NCI-H526 (cell line): ENCODE measurements at places on chromosomes 16 and 17.

DNA sequence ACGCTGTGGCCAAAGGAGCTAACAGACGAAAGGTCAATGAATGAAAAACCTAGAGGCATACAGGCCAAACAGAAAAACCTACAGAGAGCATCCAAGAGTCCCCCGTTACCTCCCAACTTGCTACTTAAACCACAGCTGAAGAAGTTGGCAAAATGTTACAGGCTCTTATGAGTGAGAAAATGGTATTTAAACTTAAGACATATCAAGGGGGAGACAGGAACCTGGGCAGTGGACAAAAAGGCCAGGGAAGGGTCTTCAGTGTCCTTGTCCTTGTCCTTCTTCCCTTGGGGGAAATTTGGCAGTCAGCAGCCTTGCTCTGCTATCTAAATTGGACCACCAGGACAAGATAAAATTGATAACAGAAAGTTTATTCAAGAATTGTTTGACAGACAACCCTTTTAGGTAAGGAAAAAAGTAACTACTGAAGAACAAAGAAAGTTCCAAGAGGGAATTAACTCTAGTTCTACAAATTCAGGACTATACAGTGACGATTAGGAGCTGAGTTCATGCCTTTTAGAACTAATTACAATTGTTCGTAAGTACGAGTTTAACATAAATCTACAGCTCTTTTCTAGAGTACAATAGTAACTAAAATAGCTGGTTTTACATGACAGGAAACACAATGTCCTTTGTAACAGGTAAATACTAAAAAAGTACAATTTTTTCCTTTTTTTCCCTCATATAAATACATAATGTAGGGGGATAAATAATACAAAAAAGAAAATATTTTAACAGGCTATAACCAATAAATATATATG, 3.8 kb upstream of the HOXB2 start:
- no peak for DNase-seq

DNA sequence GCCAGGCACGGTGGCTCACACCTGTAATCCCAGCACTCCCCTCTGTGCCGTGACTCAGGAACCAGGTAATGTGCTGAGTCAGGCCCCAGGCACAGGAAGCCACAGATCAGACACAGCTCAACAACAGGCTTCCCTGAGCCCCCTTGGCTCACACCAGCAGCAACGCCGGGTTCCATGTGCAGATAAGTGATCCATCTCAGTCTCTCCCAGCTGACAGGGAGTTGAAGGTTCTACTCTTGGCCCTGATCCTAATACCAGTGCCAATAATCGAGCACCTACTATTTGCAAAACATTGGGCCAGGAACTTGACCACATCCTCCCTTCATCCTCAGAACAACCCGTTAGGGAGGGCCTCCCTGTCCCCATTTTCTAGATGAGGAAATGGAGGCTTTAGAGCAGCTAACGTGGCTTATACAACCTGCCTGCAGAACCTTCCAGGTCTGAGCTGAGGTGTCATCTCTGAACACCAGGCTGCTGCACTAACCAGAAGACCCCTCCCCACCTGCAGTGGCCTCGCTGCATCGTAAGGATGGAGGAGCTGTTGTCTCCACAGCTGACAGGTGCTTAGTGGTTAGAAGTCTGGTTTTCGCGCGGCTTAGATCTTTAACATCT, 64.8 kb upstream of the AMZ2 start:
- no peak for DNase-seq

GRCh38 chr16:66082424-66082823, 284.1 kb upstream of the CDH5 start:
- no peak for DNase-seq

DNA sequence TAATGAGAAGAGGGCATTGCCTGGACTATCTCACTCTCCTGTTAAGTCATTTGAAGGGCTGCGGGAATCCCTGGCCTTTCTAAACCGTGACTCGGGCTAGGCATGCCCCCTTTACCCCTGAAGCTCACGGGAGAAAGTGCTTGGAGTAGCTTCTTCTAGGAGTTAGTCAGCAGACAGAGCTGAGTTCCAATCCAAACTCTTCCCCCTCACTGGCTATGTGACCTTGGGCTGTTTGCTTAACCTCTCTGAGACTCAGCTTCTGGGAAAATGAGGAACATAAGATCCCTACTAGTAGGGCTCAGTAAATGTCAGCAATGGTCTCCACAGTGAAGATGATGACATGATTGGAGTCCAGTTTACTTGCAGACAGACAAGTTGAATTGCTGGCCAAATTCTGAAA, 5.7 kb upstream of the B9D1 start:
- DNase-seq = no peak

DNA sequence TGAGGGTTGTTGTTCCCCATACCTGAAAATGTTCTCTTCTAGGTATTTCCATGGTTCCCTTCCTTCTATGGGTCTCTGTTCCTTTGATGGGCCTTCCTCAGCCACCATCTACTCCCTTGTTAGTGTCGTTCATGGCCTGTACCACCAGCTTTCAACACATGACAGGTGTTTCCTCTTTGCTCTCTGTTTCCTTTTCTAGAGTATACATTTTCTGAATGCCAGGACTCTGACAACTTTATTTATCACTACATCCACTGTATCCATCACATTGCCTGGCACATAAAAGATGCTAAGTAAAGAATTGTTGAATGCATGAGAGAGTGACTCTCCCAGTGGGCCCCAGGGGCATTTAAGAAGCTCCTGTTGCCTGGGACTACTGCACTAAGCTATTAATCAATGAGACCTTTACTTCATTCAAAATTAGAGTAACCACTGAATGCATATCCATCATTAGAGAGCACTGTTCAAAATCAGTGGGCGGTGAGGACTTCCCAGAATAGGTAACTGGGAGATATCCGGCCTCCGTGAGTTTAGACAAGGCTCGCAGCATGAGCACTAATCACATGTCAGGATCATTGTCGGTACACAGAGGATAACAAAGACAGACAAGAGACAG, 255.0 kb downstream of the CBLN1 start:
- no peak for DNase-seq

- DNase-seq = no peak
These were observed 39.4 kb downstream of the WSCD1 start for GRCh38 chr17:6109536-6109935.

GRCh38 chr17:27951872-27952271, 58.7 kb upstream of the LYRM9 start:
- no peak for DNase-seq

DNA sequence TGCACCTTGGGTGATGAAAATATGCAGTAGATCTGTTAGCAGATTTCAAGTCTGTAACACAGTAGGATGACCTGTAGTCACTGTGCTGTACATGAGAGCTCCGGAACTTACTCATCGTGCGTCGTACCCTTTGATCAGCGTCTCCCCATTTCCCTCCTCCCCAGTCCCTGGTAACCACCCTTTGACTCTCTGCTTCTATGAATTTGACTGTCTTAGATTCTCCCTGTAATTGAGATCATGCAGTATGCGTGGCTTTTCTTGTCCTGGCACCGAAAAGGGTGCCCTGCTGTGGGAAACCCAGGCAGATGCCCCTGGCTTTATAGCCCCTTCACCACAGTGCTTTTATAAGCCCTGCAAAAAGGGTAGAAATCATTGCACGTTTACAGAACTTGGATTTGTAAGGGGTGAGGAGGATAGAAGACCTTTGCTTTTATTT, 20.5 kb downstream of the CLEC16A start:
- DNase-seq = no peak

DNA sequence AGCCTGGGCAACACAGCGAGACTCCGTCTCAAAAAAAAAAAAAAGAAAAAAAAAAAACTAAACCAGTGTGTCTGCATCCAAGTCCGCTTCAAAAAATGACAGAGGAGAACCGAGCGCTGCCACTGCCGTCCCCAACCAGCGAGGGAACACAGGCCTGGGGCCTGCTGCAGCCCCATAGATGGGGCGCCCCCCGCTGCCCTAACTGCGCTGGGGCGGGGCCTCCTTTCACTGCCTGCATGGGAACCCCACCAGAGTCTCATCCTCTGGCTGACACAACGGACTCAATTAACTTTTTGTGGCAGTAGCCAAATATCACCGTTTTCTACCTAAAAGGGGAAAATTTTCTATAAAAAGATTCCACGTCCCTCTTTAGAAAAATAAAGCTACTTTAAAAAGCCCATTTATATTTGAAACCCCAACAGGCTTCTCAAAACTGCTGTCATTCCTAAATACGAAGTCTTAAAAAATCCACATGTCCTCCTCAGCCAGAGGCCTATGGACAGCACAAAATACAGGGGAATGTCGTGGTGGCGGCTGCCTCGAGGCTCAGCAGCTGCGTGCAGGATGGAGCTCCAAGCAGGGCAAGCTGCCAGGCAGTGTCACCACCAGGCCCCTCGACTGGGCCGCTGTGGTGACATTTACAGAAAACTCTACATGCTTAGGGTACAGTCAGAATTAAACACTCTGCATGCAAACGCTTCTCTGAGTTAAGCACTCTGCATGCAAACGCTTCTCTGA, 30.3 kb downstream of the KLHDC4 start:
- no peak for DNase-seq
